Stimulated activated CD8-positive, alpha-beta memory T cell treated with anti-CD3 and anti-CD28 coated beads, Interleukin-4, amount 100 ng/mL, for 1 hour (primary cell): ENCODE measurements at places on chromosomes 5 and 9.

- DNase-seq, result no peak
These were observed 13.8 kb upstream of the ASS1 start for GRCh38 chr9:130430734-130431535.

- no peak for DNase-seq
These were observed 51.2 kb upstream of the ZSWIM6 start for GRCh38 chr5:61280761-61281427.

DNA sequence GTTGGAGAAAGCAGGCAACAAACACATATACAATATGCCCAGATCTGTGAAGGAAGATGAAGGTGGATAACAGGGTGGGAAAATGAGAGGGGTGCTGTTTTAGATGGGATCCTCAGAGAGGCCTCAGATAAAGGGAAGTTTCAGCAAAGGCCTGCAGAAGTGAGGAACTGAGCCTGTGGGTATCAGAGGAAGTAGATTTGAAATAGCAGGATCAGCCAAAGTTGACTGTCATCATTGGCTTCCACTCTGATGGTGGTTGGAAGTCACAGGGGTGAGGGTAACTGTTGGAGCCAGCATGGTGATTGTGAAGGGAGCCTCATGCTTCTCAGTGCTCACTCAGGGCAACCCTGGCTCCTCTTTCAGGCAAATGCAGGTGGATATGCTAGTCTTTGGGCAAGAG lies 607.2 kb upstream of the CLINT1 start:
- no peak for DNase-seq

DNA sequence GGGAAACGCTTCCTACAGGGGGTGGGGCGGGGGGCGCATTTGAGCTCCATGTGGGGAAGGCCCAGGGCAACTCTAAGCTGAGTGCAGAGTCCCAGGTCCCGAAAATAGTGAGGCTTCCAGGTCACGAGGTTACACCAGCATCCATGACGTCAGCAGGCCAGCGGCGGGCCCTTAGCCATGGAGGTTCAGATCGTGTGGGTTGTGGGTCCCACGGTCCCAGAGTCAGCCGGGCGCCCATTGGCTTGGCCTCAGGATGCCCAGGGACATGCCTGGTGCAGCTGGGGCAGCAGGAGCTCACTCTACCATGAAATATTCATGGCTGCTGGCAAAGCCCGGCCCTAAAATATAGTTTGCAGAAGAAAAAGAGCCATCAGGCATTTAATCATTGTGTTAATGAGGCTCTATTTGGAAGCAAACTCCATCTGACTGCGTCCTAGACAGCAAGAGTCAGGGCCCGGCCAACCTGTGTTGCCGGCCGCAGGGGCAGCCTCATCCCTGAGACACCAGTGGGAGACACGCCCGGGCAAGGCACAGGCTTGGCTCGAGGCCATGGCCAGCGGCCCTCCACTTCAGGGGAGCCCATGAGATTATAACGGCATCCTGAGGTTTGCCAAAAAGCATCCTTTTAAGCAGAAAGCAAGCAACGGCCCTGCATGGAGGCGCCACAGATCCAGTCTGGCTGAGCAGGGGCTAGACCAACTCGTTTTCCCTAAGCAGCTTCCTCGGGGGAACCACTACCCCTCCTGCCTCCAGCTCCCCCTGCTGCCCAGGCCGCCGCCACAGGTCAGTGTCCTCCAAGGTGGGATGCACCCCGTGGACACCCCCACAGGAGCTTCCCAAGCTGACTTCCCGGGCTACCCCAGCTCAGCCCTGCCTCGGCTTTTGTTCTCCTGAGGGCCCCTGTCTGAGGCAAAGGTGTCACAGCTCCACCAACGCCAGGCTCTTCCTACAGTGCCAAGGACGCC lies 108.9 kb upstream of the PPP1R26 start:
- no peak for DNase-seq
